ENCODE measurements at places on chromosomes 13 and 19.

- DNase-seq, result no peak
These were observed 2.0 kb upstream of the LILRB2 start for GRCh38 chr19:54282686-54283470.

- no peak for DNase-seq
These were observed 66.5 kb upstream of the ANKRD10 start for GRCh38 chr13:110981379-110981778.

- no peak for DNase-seq
These were observed 23.5 kb downstream of the SHANK1 start for GRCh38 chr19:50696094-50696483.

GRCh38 chr19:6452223-6452614 lies 7.4 kb downstream of the SLC25A23 start:
- DNase-seq, result no peak

GRCh38 chr13:20964904-20965303 lies 62.4 kb upstream of the XPO4 start:
- no peak for DNase-seq

Data from fibroblast of skin of left quadriceps (primary cell).